ENCODE measurements at places on chromosomes 1 and 21.

DNA sequence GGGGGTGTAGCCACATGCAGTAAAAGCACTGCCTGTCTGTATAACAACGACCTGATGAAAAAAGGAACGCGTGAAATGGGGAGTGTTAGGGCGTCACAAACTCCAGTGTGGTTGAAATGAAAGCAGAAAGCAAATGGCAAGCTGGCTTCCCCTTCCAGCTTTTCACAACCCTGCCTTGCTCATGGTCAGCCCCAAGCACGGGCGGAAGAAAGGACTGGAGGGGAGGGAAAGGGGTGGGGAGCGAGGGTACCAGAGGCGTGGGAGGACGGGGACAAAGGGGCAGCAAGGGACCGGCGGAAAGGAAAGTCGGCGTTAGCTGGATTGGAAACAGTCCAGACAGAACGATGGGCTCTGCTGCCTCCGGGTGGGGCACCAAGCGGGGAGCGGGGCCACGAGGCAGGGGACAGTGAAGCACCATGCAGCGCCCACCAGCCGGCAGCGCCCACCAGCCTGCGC is 9.6 kb downstream of the VPS26C start:
- peak; percentile 54 for DNase-seq

- DNase-seq: peak; percentile 79
These were observed 10.9 kb downstream of the MORC3 start for GRCh38 chr21:36330904-36331303.

DNA sequence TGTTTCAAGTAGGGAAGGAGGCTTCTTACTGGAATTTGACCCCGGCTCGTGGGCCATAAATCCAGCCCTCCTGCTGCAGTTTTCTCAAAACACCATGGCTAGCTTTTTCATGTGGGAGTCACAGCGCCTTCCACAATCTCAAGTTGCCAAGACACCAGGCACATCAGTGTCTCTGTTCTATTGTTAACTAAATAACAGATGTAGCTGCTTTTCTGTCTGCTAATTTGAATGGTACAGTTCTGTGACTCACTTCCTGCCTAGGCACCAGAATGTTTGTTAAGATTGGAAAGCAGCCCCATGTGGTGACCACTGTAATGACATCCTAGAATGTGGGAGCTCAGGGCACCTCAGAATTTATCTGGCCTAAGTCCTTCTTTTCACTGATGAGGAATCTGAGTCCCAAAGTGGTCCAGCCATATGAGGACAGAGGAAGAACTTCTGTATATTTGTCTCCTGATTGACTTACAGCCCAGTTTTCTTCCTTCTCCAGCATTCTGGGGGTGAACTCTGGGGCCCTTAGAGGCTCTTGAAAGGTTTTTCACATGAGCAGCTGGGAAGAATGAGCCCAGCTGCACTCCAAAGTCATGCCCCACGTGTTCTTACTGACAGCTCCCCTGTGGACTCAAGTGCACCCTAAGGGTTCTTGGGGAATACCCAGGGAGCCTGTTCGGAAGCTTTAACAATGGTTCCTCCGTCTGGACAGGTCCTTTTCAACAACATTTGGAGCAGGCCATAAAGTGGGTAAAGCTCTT is 27.5 kb downstream of the TRIM45 start:
- DNase-seq: peak; percentile 90

DNA sequence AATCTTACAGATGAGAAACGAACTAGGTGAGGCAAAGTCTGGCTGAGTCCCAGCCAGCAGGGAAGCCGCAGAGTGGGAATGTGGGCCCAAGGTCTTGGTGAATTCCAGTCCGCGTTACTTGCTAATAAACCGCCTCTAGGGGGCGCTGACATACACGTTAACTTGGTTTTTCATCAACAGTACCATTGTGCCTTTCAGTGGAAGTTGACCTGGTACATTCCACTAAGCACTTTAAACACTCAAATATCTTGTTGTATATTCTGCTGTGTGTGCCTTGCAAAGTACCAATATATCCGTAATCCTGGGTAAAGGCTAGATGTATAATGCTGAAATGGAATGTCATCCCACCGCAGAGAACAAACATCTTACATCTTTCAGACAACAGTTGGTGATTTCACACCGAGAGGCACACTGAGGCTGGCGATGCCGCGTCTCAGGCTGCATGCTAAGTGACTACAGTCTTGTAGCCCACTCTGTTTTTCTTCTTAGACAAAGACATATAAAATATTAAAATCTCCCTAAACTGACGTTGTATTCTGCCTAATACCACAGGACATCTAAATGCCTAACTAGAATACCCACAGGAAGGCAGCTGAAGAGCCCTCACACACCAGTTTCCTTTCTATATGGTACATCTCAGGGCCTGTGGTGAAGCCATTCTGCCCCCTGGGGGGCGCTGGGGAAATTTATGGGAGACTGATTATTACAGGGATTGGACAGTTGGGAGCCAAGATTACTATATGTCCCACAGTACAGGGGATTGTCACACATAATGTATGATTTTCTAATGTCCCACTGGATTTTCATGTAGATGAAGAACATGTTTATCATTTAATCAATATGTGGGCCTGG is 49.2 kb upstream of the C1orf198 start:
- DNase-seq: peak; percentile 88

GRCh38 chr1:157288006-157288405 is 149.8 kb upstream of the ETV3 start:
- no peak for DNase-seq

DNA sequence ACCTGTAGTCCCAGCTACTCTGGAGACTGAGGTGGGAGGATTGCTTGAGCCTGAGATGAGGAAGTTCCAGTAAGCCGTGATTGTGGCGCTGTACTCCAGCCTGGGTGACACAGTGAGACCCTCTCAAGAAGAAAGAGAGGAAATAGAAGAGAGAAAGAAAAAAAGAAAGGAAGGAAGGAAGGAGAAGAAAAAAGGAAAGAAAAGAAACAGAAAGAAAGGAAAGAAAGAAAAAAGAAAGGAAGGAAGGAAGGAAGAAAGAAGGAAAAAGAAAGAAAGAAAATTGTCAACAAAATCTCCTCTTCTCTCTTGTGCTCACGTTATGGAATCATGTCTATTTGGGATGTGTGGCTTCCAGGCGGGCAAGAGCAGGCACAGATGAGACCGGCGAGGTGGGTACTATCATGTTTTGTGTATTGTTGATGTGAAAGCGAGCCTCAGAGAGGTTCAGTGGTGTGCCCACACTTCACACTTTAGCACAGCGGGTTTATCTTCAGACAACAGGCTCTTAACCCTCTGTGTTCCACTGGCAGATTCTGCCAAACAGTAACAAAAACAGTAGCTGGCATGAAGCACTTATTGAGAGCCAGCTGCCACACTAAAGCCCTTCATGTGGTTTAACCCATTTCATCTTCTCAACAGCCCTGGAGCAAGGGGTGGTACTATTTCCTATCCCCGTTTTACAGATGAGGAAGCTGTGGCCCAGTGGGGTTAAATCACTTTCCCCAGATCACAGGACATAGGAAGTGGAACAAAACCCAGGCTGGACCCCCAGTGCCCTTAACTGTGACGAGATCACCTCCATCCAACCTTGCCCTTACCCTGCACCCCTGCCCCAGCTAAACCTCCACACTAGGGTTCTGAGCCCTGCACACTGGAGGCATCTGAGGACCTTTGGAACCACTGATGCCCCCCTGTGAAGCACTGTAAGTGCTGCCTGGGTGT is 94.7 kb upstream of the TARDBP start:
- no peak for DNase-seq

GRCh38 chr1:14519976-14520375 is 78.5 kb upstream of the KAZN start:
- no peak for DNase-seq

DNA sequence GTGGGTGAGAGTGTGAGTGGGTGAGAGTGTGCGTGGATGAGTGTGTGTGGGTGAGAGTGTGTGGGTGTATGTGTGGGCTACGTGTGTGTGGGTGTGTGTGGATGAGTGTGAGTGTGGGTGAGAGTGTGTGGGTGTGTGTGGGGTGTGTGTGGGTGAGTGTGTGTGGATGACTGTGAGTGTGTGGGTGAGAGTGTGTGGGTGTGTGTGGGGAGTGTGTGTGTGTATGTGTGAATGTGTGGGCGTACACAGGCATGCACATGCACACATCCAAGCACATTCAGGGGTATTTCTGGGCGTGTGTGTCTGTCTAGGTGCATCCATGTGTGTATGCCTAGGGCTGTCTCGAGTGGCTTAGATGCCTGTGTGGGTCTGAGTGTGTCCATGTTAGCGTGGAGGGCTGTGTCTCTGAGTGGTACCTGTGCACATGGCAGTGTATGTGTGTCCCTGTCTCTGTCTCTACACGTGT is 14.0 kb downstream of the SDC3 start:
- DNase-seq: no peak

DNA sequence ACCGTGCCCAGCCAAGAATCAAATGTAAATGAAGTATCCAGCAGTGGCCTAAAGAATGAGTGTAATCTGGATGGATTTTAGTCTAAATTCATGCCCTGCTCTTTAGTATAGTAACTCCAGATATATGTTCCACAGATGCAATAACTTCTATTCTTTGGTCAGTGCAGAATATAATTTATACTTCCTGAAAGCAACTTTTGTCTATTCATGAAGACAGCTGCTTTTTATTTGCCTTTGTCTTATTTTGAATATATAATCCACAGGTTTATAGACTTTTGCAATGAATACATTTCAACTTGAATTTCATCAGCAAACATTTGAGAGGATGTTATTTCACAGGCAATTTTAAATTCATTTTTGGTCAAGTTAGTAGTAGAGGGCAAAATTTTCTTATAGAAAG is 54.4 kb downstream of the CDC42BPA start:
- no peak for DNase-seq

DNA sequence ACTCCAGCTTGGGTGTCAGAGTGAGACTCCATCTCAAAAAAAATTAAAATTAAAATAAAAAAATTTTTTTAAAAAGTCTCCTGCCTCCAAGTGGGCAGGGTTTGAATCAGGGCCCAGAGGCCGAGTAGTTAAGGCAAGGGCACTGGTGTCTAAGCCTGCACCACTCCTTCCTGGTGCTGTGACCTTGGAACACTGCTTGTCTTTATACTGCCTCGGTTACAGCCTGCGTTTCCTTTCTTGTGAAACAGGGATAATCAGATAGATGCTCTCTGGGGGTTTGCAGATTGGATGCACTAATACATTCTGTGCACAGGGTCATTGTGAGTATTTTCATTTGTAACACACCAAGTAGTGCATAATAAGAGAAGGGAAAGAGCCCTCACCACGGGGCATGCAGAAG is 58.4 kb upstream of the EFHD2 start:
- DNase-seq: no peak

DNA sequence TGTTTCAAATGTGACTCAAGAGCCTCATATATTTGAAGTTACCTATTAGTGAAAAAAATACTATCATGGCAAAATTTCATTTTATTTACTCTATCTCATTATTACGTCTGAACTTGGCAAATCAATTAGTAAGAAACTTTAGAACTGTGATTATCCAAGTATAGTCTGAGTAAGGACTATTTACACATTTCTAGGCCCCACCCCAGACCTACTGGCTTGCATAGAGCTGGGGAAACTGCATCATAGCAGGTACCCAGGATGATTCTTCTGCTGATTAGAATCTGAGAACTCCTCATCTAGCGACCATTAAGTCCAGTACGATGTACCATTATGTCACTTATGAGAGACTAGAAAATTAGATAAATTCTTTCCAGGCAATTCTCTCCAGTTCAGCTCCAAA is 20.1 kb downstream of the MCOLN3 start:
- DNase-seq: no peak

GRCh38 chr1:117826540-117827078 is 102.8 kb downstream of the GDAP2 start:
- DNase-seq: peak; percentile 80

- DNase-seq: no peak
These were observed 147.4 kb upstream of the KRTAP19-8 start for GRCh38 chr21:31185663-31186062.

- DNase-seq: no peak
These were observed 12.7 kb downstream of the CFAP298 start for GRCh38 chr21:32599526-32599925.

- DNase-seq: peak; percentile 96
These were observed 172.6 kb downstream of the PLA2G4A start for GRCh38 chr1:187001198-187001889.

DNA sequence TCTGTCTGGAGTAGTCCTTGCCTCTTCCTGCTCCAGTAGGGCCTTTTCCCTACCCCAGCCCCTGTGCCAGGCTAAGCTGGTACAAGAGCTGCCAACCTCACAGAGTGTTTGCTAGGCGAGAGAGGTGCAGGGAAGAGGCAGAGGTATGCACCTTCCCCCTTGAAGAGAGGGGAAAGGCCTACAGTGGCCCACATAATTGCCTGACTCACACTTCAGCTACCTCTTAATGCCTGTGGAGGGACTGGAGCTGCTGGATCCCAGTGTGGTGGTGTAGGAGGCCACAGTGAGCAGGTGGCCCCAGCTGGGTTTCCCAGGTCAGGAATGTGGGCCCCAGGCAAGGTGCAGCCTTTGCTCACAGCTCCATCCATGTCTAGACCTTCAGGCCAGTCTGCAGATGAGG is 3.3 kb upstream of the CCDC28B start:
- DNase-seq: no peak

DNA sequence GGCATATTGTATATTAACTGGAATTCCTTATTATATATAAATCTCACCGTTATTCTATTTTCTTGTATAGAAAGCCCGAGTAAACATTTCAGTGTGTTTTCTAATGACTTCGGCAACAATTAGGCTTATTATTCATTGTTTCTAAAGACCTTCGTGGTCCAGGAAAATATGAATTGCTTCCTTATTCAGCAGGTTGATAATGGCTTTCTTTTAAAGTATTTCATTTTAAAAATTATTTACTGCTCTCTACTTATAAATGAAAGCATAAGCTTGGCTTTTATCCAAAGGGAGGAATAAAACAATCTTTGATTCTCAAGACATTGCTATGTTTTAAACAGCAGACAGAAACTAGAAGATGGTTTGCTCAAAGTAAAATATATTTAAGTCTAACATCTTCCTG is 198.4 kb upstream of the RGS18 start:
- DNase-seq: no peak

DNA sequence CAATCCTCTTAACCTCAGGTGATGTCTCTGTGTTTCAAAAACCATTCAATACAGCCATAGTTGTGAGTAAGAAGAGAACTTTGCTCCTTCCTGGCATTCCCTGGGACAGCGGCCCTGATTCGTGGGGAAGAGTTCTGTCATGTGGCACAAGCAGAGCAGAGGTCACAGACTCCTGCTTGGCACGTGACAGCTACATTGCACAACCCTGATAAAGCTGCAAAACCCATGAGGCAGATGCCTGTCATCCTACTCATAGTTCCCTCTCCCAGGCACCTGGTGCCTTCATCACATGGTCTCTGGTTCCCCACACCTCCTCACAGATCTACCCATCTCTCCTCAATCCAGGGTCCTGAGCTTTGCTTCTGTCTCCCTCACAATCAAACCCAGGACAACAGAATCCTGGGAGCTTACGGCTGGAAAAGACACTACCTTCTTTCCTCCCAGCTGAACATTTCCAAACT is 70.8 kb downstream of the PLPP3 start:
- peak; percentile 67 for DNase-seq

GRCh38 chr1:94942171-94943128 is 15.5 kb upstream of the CNN3 start:
- no peak for DNase-seq
